Activated gamma-delta T cell (primary cell): ENCODE measurements at places on chromosomes 12 and 14.

DNA sequence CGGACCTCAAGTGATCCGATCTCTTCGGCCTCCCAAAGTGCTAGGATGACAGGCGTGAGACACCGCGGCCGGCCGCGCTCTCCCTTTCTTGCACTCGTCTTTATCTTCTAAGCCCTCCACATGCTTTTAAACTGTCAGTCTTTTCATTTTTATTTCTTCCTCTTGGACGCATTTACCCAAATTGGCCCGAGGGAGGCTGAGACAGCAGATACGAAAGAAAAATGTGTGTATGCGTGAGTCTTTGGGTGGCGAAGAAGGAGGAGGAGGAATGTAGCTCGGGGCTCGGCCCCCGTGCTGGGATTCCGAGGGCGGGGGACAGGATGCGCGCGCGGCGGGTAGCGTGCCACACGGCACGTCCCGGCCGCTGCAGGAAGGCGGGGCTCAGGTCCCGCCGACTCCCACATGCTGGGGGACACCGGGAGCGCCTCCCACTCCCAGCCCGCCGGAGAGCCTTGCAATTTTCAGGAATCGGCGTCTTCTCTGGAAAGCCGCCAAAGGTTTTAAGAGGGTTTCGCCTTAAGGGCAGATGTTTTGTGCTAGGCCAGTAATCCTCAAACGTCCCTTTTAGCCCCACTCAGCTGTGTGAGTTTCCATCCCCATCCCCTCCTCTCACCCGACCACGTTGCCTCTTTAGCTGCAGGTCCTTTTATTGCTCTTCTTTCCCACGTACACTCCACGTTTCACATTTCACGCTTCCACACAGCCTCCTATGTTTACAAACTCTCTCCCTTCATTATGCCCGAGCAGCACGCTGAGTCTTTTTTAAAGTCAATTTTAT, 34.7 kb upstream of the SLC2A3 start:
- peak; percentile 70 for DNase-seq

- DNase-seq: no peak
Measured at GRCh38 chr14:81222126-81222525, 1.4 kb upstream of the GTF2A1 start.

GRCh38 chr14:56217380-56218045, 99.3 kb downstream of the PELI2 start:
- DNase-seq: no peak

GRCh38 chr14:73739899-73740617, 25.9 kb upstream of the PNMA1 start:
- no peak for DNase-seq

DNA sequence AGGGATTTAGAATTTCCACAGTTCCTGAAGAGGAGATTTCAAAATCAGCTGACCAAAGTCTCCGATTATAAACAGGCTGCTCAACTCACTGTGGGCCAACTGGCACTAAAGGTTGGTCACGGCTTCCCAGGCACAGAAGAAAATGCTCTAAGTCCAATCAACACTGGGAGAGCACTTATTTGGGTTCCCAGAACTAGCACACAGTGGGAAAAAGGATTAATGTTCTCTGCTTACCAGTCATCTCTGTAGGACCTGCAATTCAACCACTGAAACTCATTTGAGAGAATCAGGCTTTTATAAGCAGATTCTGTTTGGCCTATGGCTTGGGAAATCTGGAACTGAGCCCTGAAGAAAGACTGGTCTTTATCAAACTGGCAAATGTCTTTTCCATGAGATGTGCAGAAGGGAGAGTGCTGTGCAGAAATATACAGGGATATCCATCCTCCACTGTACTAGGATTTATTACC, 49.4 kb downstream of the ABCC9 start:
- DNase-seq: no peak

DNA sequence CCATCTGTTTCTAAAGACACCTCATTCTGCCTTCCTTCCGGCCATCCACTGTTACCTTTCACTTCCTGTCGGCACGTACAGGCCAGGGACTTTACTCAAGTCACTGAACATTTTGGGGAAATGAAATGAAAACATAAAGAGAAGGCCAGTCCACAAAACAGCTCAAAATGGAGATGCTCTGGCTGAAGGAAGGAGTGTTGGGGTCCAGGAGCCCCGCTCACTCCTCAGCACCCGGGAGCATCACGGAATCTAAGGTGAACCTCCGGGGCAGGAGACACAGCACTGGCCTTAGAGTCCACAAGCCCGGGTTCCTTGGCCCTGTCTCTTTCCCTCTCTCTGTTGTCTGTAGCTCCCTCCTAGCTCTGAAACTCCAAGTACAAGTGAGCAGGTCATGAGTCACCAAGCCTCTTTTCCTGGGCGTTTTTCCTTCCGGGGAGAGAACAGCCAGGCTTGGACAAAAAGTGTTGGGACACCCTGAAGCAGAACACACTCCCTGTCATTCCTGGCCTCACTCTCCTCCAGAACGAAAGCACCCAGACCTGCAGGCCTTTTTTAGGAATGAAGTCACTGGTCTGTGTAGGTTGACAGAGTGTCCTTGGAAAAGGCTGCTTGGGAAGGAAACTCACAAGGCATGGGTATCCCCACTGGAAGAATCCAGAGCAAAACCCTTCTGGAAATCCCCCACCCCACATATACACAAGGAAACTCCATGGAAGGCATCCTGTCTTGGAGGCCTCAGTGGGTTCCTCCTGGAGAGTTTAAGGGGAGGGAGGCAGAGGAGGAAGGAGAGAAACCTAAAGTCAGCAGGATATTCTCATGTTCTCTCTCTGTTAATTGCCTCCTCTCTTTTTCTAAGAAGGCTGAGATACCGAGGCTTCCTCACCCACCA, 245.3 kb downstream of the ZFP36L1 start:
- DNase-seq: no peak

DNA sequence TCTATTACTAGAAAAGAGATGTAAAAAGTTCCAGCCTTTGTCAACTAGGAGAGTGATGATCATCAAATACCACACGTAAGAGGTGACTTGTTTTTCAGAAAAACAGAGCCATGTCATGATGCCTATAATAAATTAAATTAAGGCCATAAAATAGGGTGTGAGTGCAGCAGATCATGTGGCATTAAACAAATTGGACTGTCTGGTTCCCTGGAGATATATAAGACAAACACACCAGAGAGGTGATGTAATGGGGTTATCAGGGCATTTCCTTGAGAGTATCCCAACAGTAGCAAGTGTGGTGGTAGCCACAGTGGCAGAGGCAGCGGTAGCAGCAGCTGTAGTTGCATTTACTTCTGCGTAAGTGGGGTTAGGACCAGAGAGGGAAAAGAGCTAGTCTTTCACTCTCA, 14.6 kb upstream of the GALNT6 start:
- DNase-seq: no peak

GRCh38 chr12:75953312-75953906, 78.2 kb downstream of the PHLDA1 start:
- no peak for DNase-seq

DNA sequence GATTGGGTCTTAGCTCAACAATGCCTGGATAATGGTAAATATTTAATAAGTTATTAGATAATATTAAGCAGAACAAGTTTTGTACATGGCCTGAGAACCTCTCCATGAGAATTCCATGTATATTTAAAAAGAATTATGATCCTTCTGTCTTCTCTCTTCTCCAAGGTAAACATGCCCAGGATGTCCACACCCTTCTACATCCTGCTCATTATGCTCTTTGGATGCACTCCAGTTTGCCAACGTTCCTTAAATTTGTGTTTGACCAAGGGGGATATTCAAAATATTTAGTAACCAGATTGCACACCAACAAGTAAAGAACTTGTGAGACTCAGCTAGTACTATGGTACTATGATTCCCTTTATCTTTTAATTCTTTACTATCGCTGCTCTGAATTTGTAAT, 44.8 kb upstream of the ERGIC2 start:
- DNase-seq: no peak

GRCh38 chr12:31687101-31687527, 27.6 kb downstream of the ETFBKMT start:
- no peak for DNase-seq

GRCh38 chr14:58131386-58131785, 20.6 kb downstream of the ARMH4 start:
- DNase-seq: no peak

GRCh38 chr14:78157494-78158437, 12.4 kb upstream of the NRXN3 start:
- DNase-seq: no peak
